ENCODE measurements at places on chromosomes 6 and 20.

DNA sequence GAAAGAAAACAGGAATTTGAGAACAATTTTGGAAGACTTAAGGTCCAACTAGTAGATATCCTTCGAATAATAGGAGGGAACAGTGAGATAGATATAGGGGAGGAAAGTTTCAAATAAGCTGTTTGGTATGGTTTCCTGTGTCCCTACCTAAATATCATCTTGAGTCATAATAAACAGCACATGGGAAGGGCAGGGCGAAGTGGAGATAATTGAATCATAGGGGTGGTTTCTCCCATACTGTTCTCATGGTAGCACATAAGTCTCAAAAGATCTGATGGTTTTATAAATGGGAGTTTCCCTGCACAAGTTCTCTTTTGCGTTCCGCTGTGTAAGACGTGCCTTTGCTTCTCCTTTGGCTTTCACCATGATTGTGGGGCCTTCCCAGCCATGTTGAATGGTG is 39.5 kb upstream of the ENPP5 start:
- DNase-seq: no peak

GRCh38 chr6:26199773-26200764 is 112.8 kb downstream of the HFE start:
- DNase-seq: no peak

DNA sequence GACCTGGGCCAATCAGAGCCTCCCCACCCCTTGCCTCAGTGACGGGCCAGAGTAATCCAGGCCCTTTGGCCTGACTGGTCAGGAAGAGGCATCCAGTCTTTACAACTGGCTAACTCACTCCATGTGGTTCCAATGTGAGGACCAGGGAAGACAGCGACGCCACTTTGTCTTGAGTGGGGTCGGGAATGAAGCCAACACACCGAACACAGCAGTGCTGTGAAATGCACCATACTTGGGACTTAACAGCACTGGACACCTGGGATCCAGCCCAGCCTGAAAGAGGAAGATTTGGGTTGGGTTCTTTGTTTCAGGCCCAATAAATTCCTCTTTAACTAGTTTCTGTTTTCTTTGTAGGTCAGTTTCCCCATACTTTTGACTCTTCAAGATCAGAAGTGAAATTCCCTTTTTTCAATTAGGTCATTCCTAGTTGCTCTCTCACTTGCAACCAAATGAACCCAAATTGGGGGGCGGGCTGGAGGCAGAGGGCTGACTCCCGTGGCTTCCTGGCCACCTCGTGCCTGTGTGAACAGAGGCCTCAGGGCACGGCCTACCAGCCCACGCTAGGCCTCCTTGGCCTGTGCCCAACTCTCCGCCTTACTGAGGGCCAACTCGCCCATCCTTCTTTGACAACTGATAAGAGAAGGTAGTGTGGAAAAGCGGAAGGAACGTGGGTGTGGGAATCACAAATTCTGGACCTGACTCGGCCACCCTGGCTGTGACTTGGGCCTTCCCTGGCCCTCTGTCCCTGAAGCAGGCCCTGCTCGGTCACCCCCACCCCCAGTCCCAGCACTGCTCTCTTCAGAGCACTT is 17.1 kb downstream of the SULF2 start:
- no peak for DNase-seq

- no peak for DNase-seq
Observed at GRCh38 chr6:107353773-107354382, 105.5 kb downstream of the PDSS2 start.

DNA sequence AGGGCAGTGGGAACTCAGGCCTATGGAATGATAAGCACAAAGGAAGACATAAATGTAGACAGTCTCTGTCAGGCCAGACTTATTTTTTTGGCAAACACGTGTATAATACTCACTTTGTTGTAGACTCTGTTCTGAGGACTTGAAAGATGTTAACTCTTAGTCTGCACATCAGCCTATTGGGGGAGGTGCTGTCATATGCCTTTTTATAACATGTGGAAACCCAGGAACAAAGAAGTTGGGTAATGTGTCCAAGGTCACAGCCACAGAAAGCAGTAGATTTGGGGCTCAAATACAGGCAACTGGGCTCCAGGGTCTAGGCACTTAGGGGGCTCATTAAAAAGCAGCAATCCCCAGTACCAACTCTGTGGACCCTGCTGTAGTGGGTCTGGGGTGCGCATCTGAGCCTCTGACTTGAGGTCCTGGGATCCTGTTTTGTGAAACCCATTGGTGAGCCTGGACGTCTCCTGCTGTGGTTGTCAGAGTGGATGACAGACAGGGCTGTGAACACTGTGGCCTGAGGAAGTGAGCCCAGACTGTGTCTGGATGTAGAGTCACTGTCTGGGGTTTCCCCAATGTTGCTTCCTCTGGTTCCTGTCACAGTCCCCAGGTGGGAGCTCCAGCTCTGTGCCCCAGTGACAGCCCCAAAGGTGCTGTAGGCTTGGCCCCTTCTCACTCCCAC is 50.0 kb downstream of the CDH26 start:
- peak; percentile 3 for DNase-seq

GRCh38 chr6:166934174-166934573 is 22.2 kb downstream of the RNASET2 start:
- DNase-seq: no peak

- DNase-seq: no peak
Observed at GRCh38 chr6:159529934-159530333, 163.1 kb downstream of the SOD2 start.

DNA sequence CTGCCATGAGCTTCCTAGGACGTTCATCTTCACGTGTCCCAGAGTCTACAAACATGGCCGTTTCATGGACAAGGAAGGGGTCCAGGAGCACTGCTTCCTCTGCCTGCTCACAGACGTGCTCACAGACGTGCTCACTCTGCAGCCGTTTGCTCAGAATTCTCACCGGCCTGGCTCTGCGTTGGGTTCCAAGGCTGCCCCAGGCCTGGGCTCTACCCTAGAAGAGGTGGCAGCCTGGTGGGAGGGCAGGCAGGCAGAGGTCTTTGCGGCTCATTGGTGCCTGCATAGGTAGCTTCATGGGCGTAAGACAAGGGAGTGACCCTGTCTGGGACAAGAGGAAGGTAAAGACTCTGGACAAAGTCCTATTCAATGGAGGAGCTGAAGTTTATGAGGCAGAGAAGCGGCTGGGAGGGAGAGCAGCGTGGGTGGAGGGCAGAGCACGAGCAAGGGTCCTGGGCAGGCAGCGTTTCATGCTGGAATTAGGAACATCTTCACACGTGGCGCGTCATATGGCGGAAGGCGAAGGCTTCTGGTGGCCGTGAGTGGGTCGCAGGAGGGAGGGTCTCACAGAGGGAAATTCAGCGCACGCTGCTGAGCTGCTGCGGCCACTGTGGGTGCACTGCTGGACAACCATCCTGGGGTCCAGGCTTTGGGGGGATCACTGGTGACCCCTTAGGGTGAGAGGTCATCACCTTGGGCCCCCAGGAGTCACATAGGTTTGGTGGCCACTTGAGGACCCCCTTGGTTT is 138.2 kb downstream of the PHACTR3 start:
- DNase-seq: no peak

- no peak for DNase-seq
Observed at GRCh38 chr6:37552267-37552666, 52.6 kb upstream of the CCDC167 start.
